ENCODE measurements at places on chromosomes 4 and X.

DNA sequence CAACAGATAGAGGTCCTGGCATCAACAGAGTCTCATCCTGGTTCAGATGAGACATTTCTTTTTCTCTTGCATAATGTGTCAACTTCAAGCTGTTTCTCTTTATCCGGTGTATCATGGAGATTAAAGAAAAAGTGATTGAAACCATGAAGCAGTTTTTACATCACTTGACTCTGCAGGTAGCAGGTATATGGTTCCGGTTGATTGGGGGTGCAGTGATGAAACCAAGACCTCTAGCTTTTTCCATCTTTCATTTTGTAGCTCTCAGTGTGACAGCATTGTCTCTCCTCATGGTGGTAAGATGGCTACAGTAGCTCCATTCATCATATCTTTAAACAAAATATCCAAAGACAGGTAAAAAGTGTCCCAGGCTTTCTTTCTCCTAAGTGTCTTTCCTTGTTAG lies 2.4 kb upstream of the HOPX start:
- no peak for DNase-seq

DNA sequence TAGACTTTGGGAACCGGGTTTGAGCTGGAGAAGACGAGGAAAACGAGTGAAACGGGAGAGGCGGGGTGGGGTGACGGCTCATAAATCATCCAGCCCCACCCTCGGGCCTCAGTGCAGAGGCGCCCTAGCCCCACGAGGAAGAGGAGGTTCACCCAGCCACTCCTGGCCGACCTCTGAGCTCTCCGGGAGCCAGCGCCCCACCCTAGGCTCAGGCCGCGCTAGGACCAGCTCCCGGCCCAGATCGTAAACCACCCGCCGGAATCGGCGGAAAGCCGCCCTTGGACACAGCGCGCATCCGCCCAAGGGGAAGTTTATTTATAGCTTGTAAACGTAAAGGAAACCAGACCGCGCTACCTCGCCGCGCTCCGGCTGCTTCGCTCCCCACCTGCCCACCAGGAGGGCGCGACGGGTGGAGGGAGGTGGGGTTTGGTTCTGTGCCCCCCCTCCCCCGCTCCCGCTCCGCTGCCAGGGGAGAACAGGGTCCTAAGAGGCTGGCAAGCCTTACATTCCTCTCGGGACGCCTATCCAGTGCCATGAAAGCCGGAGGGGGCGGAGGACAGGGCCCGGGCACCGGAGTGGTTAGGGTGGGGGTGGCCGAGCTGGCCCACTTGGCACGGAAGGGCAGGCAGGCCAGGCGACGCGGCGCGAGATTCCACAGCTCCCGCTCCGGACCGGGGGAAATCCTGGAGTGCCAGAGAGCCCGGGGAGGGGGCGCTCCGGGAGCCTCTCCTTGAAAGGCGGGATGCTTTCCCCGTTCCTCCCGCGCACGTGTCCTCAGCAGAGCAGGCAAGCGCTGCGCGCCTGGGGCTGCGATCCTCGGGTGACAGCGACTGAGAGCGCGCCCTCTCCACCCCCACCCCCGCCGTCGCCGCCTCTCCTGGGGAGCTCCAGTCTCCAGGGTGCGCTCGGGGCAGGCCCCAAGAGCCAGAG lies 84.2 kb downstream of the BCOR start:
- no peak for DNase-seq

DNA sequence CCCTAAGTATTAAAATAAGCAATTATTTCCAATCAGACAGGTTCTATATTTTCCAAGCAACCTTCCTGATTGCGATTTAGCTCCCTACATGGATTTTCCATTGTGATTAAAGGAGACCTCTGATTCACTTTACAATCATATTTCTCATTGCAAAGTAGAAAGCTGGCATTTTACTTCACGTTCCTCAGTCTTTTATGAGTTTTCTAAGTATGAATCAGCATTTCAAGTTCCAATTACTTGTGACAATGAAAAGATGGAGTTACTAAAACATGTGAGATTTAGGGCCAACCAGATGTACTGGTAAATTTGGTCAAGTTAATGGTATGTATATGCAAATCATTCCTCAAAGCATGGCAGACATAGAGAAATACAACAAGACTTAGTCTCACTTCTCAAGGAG lies 206.2 kb downstream of the KCNIP4 start:
- DNase-seq: no peak

DNA sequence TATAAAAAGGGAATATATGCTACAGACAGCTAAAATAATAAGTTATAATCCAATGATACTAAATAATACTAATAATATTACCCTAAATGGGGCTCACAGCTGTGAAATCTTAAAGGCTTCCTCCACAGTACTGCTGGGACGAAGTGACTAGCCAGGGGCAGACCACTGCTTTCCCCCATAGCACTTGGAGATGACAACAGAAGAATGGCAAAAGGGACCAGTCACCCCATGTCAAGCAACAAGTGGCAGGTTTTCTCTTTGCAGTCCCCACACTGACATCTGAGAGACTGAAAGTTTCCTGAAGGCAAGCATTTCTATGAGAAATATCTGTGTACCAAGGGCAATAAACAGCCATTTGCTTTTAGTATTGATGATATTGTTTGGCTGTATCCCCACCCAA lies 173.5 kb upstream of the GPC4 start:
- DNase-seq: no peak

DNA sequence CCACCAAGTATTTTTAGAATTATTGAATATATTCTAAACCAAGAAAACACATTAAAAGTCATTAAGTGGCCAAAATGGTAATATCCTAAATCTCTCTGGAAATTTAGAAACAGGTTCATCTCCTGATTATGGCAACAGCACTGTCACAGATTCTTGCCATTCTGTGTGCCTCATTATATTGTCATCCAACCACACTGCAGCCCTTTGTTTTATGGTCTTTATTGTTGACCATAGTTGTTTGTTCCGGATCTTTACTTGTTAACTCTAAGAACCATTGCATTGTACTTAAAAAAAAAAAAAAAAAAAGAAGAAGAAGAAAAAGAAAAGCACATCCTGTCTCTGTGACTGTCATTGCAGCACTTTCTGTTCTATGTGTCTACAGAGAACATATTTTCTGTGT lies 822.1 kb upstream of the ADGRL3 start:
- no peak for DNase-seq

Measured in hippocampal formation (tissue), 2 donors.